ENCODE measurements at places on chromosomes 16 and 17.

DNA sequence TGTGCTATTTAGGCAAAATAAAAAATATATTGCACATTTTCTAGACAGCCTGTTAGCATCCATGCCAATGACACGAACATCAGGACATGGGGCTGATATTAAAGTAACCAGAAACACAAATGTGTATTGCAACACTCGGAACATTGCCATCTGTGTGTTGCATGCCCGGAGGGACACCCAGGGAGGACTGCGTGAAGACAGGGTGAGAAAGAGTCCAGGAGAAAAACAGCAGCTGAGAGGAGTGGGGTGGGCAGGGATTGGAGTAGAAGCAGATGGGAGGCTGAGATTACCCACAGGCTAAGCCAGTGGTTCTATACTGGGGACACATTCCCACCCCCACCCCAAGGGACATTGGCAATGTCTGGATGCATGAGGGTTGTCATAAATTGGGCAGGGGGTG lies 114.8 kb downstream of the GRIN2A start:
- DNase-seq: no peak

DNA sequence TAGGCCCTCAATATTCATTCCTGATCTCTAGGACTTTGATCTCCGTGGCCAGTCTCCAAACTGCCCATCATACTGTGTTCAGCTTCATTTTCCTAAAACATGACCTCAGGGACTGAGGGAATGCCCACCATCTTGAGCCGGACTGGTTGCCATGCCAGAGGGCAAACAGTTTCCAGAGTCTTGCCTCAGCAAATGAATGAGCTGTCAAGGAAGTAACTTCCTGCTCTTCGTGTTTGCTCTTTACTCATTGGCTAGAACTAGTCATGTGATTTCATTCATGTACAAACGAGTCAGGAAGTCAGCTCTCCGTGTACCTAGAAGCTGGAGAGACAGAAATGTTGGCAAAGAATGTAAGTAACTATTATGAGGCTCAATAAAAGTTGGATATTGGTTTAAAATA lies 50.2 kb downstream of the ANKFN1 start:
- DNase-seq: no peak

- peak; percentile 25 for DNase-seq
Observed at GRCh38 chr17:57986841-57987580, 1.0 kb downstream of the VEZF1 start.

DNA sequence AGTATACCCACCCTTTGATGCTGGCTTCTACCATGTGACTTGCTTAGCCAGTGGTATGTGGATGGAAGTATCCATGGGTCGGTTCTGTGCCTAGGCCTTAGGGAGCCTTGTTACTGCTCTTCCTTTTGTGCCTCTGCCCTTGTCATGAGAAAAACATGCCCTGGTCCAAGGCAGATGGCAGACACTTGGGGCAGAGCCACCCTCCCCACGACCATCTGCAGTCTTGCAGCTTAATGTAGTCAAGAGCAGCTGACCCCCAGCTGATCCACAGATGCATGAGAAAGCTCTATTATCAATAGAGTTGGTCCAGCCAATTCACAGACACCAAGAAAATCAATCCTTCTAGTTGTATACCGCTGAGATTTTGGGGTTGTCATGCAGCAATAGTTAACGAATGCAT lies 95.7 kb downstream of the SLC39A11 start:
- no peak for DNase-seq

- DNase-seq: no peak
Observed at GRCh38 chr16:66512272-66513110, 37.4 kb downstream of the TK2 start.

- DNase-seq: peak; percentile 46
Observed at GRCh38 chr16:22161999-22162655, at the start of gene SDR42E2. SDR42E2 (plus strand) TSS chr16:22162506; CDS start chr16:22165583, 3,077 bp downstream.

GRCh38 chr16:15950869-15951268 lies 1.5 kb downstream of the ABCC1 start:
- DNase-seq: no peak

DNA sequence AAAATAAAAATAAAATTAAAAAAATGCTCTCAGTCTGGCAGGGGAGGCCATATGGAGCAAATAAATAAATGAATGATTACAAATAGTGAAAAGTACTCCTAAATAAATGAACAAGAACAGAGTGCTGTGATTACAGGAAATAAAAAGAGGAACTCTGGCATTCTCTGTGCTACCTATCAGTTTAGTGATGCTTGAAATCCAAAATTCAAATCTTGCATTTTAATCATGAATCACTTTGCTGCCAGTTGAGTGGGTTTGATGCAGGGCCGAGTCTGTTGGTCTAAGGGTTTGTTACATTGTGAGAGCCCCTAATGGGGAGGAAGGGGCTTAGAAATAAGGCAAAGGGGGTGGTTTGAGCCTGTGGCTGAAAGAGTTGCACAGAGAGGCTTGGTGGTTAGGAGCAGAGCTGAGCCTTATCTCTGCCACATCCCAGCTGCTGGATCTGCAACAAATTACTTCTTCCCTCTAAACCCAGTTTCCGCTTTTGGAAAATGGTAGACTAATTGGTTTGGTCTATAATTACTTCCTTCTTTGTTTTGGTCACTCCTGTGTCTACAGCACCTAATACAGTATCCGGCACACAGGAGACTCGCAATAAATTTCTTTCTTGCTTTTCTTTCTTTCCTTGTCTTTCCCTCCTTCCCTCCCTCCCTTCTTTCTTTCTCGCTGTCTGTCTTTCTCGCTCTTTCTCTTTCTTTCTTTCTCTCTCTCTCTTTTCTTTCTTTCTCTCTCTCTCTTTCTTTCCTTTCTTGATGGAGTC lies 6.3 kb upstream of the ABCC1 start:
- no peak for DNase-seq

DNA sequence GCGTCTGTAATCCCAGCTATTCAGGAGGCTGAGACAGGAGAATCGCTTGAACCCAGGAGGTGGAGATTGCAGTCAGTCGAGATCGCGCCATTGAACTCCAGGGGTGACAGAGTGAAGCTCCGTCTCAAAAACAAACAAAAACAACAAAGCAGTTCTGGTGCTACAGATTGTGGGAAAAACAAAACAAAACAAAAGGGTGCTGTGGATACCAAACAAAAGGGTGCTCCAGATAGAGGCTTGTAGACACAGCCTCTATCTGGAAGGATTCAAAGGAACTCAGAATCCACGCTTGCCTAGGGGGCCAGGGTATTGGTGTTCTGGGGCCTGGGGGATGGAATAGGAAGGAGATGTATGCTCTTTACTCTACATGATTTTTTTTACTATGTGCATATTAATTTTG lies 2.5 kb downstream of the MYLK3 start:
- DNase-seq: no peak

DNA sequence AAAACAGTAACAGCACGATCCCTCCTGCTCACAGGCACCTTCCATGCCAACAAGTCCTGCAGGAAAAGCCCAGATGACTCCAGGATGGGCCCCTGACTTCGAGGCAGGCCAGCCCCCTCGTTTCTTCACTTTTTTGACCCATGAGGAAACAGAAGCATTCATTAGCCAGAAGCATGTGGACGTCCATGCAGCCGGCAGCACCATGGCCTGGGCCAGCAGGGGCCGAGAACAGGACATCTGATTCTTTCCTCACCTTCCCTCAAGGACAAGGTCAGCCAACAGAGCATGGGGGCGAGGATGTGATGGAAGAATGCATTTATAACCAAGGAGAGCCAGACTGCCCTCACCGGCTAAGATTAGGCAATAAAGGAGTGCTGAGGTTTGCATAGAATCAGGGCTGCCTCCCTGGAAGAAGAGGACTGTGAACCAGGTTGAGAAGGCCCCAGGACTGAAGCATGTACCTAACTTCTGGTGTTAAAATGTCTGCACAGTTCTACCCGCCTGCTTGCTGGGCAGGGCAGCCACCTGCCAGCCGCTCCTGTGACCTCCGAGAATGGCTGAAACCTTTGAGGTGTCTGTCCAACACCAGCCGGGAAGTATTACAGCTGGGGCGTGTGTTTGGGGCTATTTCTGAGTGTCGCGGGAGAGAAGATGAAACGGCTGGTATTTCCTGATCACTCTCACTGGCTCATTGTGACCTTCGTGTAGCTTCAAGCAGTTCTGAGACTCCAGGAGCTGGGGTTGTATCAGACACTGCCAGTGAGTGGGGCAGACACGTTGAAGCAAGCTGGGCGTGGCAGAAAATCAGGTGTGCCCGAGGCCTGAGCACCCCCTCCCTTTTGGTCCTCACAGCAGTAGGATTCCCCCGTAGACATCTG lies 94.0 kb upstream of the TNRC6C start:
- DNase-seq: no peak

- DNase-seq: peak; percentile 65
Observed at GRCh38 chr17:7323731-7324437, 5.3 kb downstream of the NEURL4 start.

Data from activated CD4-positive, alpha-beta T cell treated with anti-CD3 and anti-CD28 coated beads for 4 hours (primary cell).